Uterus (tissue), 4 donors: ENCODE measurements at places on chromosomes 7 and 10. TPM values are rescaled to one million over a fixed set of nuclear protein-coding genes. Genes with fewer than 3 reads are reported as not detected.

DNA sequence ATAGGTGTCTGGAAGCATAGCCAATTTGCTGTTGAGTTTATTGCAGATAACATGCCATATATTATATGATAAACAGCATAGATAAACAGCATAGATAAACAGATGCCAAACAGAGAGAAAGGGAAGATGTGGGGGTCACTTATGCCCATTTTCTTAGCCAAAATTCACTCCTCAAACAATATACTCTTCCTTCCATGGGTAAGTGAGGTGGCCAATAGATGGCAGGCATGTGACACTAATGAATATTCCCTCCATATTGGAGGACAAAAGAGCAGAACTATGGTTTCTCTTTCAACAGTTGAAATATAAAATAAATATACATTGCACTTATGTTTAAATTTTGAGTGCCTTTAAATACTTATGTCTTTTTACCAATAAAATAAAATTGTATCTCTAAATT, 1212.8 kb downstream of the REEP3 start:
- DNase-seq: no peak

The CLRN3 gene
- not detected for total RNA-seq

The PRRT4 gene
- 1.7 TPM for total RNA-seq

DNA sequence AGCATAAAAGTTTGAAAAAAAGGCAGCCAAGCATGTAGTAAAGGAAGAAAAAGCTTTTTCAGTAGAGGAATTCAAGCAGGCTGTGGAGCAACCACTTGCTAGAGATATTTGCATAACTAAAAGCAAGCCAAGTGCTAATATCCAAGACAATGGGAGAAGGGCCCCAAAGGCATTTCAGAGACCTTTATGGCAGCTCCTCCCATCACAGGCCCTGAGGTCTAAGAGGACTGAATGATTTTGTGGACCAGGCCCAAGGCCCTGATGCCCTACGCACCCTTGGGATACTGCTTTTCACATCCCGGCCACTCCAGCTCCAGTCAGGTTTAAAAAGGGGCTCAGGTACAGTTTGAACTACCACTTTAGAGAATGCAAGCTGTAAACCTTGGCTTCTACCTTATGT, 261.7 kb upstream of the SEMA3C start:
- no peak for DNase-seq

The SCART1 gene
- total RNA-seq: 1.8 TPM

DNA sequence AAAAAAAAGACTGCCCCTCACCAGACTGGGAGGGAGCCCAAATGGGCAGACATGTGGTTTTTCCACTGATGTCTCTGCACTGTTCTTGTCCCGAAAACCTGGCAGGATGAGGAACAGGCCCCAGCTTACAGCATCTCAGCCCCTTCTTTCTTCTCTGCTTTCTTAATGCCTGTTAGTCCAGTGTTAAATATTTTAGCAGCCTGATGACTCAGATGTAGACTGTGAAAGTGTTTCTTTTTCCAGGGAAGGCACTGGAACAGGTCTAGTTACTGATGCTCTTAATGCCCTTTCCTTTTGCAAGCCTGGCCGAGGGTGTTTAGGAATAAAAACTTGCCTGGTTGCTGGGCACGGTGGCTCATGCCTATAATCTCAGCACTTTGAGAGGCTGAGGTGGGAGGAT, 107.7 kb downstream of the TACC2 start:
- no peak for DNase-seq

The GIMAP4 gene
- total RNA-seq: 39.0 TPM

- no peak for DNase-seq
These were observed 137.5 kb downstream of the DLG5 start for GRCh38 chr10:77789016-77789415.

DNA sequence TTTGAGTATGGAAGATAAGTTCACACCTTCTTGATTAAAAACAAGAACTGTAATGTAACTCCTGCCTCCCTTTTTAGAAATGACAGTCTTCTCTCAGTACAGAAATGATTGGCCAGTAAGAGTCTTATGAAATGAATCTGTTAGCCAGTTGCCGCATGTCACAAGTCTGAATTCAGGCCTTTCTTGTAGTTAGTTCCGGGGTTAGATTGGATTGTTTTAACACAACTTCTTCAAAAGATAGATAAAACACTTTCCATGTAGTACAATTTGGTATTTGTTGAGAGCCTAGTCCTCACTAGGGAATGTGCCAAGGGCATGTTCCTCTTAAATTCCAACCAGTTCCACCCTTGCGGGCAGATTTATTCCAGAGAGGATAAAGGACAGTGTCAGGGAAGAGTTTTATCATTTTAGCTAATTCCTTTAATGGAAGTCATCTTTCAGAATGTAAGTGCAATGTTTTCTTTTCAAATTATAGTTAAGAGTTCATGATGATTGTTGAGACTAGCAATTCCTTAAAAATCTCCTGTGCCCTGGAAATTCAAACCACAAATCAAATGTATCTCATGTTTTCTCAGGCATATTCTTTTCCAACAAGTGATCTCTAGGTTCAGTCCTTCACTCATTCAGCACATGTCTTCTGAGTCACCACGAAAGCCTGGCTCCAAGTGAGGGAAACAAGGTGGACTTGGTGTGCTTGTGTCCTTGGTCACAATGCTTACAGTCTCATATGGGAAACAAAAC, 4.1 kb downstream of the FHIP2A start:
- DNase-seq: no peak

- no peak for DNase-seq
These were observed 473.7 kb downstream of the ATRNL1 start for GRCh38 chr10:115566867-115567266.

GRCh38 chr7:90222811-90223725, 11.5 kb downstream of the STEAP2 start:
- peak; percentile 55 for DNase-seq

The TYW1B gene
- 20.0 TPM for total RNA-seq

- no peak for DNase-seq
These were observed 377.6 kb downstream of the MDFIC start for GRCh38 chr7:115299397-115300037.

GRCh38 chr10:120800528-120801323, 50.4 kb upstream of the WDR11 start:
- DNase-seq: no peak

GRCh38 chr10:72098301-72098835, 10.0 kb upstream of the SPOCK2 start:
- DNase-seq: no peak

The TLX1 gene
- total RNA-seq: not detected

DNA sequence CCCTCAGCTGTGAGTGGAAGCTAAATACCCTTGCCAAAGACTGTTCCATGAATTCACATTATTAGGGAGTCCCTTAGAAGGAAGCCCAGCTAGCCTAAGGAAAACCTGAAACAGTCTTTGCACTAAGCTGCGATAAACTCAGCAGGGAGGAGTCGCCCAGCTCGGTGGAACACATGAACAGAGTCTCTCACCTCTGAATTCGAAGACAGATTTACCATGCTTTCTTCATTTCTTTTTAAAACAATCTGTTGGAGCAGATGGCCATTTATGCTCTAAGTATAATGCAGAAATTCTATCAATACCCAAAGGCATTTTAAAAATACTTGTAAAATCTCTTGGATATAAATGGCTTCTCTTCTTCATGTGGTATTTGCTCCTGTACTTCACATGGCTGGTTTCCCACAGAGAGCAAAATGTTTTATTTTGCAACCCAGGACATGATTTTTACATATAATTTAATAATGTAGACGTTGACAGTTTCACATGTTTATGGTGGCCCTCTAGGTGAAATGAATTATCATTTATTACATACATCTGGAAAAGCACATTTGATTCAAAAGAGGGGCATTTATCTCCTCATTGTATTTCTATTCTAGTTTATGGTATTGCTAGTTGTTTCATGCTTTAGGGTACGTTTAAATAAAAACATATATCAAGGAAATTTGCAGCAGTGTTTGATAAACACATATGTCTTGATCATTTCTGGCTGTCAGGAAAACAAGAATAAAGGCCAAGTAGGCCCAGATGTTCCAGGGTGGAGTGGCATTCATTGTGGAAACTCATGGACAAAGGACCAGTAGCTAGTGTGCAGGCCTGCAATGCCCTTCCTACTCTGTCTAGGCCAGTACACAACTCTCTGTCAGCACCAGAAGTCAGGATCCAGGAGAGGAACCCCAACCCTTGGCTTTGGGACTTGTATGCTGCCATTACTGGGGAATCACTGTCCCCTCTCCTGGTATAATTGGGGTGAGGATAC, 52.2 kb downstream of the LRGUK start:
- no peak for DNase-seq

GRCh38 chr7:107559864-107560263, 3.9 kb downstream of the COG5 start:
- DNase-seq: no peak

The GRM3 gene
- total RNA-seq: not detected

The SLC39A12 gene
- total RNA-seq: not detected

GRCh38 chr10:20622531-20623211, 274.4 kb downstream of the NEBL start:
- DNase-seq: no peak

DNA sequence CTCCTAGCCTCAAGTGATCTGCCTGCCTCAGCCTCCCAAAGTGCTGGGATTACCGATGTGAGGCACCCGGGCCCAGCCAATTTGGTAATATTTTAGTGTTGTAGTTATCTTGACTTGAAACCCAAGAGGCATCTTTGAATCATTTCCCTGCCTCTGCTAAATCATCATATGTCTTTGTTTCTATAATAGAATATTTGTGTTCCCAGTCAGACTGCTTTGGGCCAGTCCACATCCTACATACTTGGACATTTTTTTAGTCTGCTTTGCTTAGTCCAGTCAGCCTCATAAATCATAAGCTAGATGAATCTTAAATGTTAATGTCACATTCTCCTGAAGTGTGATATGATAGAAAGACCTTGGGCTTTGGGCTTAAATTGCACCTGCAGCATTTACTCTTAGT, 5.9 kb downstream of the STAM start:
- no peak for DNase-seq
